Left lobe of liver (tissue), 2 donors: ENCODE measurements at places on chromosomes 2 and 18. TPM values are rescaled to one million over a fixed set of nuclear protein-coding genes. Genes with fewer than 3 reads are reported as not detected.

Gene LDAH
- 12.6 TPM for total RNA-seq

Gene TXNDC2
- total RNA-seq, result not detected

Gene SLC23A3
- 2.8 TPM for total RNA-seq

Gene PLEKHH2
- total RNA-seq, result 1.6 TPM

- DNase-seq, result no peak
Measured at GRCh38 chr2:8193146-8193545, 488.7 kb upstream of the ID2 start.

- no peak for DNase-seq
Measured at GRCh38 chr2:205704127-205704741, 21.9 kb downstream of the NRP2 start.

DNA sequence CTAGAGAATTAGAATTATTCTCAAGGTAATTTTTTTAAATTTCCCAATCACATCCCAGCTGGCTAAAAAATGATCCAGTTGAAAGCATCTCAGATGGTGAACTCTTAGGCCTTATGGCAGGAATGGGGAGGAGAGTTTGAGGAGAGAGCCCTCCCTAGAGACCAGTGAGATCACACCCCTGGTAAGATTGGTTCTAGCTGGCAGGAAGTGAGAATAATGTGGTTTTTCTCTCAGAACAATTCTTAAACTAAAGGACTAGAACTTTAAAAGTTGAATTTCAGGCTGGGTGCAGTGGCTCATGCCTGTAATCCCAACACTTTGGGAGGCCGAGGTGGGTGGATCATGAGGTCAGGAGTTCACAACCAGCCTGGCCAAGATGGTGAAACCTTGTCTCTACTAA is 120.2 kb downstream of the MYO3B start:
- no peak for DNase-seq

GRCh38 chr2:24175631-24176187 is 856 bp downstream of the FAM228A start:
- DNase-seq, result no peak

GRCh38 chr18:69897397-69898108 is 50.1 kb downstream of the CD226 start:
- no peak for DNase-seq

- DNase-seq, result peak; percentile 65
Measured at GRCh38 chr18:61892683-61893308, at the start of gene RNF152. TSS of gene RNF152 (minus strand) at chr18:61893007. CDS start at chr18:61816463, 76,544 bp downstream.

DNA sequence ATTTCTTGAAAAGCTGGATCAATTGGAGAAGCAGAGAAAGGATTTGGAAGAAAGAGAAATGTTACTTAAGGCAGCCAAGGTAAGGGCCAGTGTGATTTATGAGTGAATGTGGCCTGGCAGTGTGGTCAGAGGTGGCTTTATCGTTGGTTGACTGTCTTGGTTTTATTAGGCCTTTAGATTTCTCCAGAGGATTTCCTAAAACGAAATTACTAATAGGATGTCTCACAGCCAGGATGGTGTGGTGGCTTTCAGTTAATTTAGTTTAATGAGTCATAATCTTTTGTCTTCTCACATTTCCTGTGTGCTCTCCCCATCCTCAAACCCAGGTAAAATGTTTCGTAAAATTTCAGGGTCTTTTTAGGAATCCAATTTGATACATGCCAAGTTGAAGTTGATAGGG is 100.8 kb downstream of the TAF4B start:
- no peak for DNase-seq
